Astrocyte of the cerebellum (primary cell): ENCODE measurements at places on chromosomes 11 and 22.
A peak's percentile ranks its signal among the peaks of the same experiment; 100 is the strongest.

DNA sequence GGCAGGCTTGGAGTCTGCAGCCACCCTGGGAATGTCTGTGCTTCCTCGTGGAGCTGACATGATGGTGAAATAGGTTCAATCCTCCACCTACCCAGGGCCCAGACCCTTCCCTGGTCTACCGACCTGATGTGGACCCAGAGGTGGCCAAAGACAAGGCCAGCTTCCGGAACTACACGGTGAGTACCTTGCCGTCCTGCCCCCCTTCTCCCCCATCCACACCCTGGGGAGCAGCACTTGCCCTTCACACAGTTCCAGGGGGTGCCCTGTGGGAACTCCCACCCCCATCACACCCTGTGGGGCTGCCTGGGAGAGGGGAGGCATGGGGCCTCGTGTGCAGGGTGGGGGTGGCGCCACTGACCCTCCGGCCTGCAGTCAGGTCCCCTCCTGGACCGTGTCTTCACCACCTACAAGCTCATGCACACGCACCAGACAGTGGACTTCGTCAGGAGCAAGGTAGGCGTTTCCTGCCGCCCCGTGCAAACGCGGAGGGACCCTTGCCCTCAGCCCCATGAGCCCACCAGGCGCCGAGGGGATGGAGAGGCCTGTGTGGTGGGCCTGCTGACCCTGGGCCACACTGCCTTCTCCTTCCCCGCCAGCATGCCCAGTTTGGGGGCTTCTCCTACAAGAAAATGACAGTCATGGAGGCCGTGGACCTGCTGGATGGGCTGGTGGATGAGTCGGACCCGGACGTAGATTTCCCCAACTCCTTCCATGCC, 789 bp downstream of the MIOX start:
- DNase-seq: no peak

- DNase-seq: no peak
These were observed 983 bp downstream of the EHF start for GRCh38 chr11:34621876-34622275.

- no peak for DNase-seq
These were observed 4.2 kb upstream of the NFAM1 start for GRCh38 chr22:42436404-42436803.

GRCh38 chr11:115123641-115124040, 380.6 kb downstream of the CADM1 start:
- no peak for DNase-seq

GRCh38 chr11:61797263-61797944, 4.7 kb downstream of the FEN1 start:
- DNase-seq: peak; percentile 86

- DNase-seq: no peak
These were observed 351.2 kb downstream of the TENM4 start for GRCh38 chr11:79089601-79090000.

- no peak for DNase-seq
These were observed 50.3 kb downstream of the CLMP start for GRCh38 chr11:123144707-123145106.

DNA sequence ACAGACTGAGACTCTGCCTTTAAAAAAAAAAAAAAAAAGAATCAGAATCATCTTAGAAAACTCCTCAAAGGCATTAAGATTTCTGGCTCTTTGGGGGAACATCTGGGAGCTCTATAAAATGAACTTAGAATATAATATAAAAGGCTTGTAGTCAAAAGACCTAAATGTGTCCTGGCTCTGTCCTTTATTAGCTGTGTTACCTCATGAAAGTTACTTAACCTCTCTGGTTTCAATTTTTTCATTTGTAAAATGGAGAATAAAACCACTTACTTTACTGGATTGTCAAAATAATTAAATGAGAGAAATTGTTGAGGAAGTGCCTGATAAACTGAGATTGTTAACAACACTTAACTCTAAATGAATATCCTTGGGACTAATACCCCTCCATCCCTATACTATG, 81.8 kb downstream of the FAM168A start:
- DNase-seq: no peak

DNA sequence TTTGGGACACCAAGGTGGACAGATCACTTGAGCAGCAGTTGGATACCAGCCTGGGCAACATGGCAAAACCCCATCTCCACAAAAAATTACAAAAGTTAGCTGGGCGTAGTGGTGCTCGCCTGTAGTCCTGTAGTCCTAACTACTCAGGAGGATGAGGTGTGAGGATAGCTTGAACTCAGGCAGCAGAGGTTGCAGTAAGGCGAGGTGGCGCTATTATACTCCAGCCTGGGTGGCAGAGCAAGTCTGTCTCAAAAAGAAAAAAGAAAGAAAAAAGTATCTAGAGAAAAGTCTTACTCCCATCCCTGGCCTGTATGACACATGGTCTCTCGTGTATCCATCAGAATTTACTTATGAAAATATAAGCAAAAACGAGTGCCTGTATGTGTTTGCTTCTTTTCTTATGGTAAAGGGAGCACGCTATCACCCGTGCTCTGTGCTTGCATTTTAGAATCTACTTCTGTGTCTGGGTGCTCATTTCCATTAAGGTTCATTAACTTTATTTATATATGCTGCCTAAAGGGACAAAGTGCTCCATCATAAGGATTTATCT, 15.4 kb upstream of the CPT1A start:
- no peak for DNase-seq

DNA sequence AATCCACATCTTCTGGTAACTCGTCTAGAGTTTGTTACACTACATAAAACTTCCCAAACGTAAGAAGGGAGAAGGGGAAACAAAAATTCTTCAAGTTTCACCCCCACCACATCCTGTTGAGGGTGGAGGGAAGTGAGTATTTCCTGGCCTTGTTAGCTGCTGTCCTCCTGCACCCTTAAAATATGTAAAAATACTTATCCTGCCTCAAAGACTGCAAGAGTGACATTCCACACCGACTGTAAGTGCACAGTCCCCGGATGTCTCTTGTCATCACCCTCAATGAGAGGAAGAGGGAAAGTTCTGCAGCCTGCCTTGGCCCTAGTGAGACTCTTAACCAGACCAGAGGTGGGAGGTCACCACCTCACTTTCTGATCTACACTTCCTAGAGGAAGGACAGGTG, 3.3 kb downstream of the TMEM121B start:
- no peak for DNase-seq

GRCh38 chr22:24512043-24512442, 16.9 kb downstream of the UPB1 start:
- DNase-seq: no peak

GRCh38 chr11:75697906-75698581, 19.6 kb upstream of the MOGAT2 start:
- no peak for DNase-seq

GRCh38 chr22:31350410-31350863, 4.3 kb upstream of the PATZ1 start:
- no peak for DNase-seq

GRCh38 chr11:71263386-71263785, 11.0 kb upstream of the SHANK2 start:
- DNase-seq: no peak

DNA sequence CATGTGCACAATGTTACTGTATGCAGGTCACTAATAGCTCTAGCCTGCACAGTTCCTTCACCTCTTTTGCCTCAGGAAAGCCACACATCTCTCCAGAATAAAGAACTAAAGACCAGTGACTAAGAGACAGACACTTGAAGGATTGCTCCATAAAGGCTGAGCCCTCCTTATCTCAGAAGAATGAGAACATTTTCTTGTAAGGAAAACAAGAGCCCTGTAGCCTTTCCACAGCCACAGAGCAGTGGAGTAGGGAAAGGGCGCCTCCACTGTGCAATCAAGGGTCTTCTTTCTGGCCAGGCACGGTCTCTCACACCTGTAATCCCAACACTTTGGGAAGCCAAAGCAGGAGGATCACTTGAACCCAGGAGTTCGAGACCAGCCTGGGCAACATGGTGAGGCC, 202.6 kb upstream of the TMEM45B start:
- no peak for DNase-seq

DNA sequence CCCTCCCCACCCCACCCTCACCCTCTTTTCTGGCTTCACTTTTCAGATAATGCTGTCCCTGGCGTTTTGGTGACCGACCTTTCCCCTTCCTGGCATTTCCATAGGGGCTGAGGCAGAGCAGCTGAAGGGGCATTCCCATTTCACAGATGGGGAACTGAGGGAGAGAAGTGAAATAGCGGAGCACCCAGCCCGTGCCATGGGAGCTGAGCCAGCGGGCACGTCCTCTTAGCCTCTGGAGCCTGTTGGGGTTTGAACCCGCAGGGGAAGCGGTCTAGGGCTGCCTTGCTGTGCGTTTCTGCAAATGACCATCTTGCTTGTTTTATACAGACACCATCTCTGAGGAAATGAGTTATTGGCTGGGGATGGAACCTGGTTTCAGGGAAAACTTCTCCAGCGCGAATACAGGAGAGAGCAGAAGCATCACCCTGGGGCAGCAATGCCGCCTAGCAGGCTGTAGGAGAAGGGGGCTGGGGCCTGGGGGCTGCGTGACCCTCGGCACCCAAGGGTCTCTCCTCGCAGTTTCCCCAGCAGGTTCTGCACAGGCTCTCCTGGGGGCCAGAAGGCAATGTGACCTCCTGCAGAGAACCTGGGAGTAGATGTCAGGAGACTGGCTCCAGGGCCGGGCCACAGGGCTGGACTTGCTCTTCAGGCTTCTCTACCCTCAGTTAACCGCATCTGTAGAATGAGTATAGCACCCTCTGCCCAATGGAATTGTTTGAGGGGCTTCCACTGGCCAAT, 1.5 kb downstream of the PTPRJ start:
- DNase-seq: no peak

DNA sequence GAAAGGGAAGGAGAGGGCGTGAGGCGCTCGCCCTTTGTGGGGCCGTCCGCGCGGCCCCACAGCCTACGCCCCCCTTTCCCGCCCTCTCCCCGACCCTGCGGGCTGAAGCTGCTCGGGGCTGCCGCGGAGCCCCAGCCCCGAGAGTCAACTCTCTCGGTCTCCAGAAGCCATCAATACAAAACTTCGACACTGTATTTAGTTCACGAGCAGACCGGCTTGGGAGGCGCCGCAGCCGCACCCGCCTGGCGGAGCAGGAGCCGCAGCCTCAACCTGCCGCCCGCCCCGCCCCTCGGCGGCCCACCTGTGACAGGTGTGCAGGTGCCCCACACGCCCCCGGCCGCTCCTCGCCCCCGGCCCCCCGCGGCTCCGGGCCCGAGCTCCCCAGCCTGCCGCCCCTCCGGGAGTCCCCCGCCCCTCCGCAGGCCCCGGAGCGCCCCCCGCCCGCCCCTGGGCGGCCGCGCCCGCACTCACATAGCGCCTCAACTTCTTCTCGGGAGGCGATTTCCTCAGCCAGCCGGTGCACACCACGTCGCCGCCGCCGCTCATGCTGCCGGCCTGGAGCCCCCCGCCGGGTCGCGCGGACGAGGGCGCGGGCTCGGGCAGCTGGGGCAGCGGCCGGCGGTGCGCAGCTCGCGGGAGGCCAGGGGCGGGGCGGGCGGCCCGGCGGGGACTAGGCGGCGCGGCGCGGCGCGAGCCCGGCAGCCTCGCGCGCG, at the start of gene GAB2:
GAB2 (minus strand) TSS at position 646 of the 713 bp plus-strand sequence; CDS start at position 546, 100 bp downstream.
- no peak for DNase-seq

- no peak for DNase-seq
These were observed 62.5 kb upstream of the YWHAH start for GRCh38 chr22:31881865-31882264.
